ENCODE measurements at places on chromosomes 12 and 14. TPM values are rescaled to one million over a fixed set of nuclear protein-coding genes. Genes with fewer than 3 reads are reported as not detected.

The TSPAN19 gene
- total RNA-seq = not detected

DNA sequence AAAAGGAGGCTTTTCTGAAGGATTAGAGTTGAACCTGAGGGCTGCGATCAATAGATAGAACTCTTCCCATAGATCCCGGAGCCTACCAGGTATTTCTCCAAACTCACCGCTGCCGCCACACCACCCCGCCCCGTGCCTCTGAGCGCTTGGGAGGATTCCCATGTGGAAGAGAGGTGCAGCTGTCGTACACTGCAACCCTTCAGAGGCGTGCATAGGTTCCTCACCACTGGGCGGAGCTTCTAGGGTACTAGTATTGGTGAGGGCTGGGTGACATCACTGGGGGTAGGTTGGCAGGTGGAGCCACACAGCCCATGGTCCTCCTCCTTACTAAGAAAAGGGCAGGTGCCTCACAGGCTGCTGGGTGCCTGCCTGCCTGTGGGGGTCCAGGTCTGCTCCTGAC lies 127.0 kb downstream of the TSPAN9 start:
- ATAC-seq = no peak

DNA sequence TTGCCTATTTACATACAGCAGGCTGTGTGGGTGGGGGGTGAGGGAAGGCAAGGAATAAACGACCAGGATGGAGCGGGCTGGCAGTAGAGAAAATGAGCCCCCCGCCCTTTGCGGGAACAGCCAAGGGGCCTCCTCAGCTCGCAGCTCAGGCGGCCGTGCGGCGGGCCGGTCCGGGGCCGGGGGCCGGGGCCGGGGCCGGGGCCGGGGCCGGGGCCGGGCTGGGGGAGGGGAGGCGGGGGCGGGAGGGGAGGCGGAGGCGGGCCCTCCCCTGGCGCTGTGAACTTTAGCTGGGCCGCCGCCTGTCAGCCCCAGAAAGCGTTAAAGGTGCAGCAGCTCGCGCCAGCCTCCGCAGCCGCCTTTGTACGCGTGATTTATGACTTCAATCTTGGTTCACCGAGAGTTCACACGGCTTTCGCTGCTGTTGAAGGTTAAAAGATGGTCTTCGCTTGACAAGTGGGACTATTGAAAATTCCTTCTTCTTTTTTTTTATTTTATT lies 28.8 kb downstream of the HOXC4 start:
- no peak for ATAC-seq

- peak; percentile 32 for ATAC-seq
Measured at GRCh38 chr14:103188810-103189480, 65.7 kb downstream of the TNFAIP2 start.

DNA sequence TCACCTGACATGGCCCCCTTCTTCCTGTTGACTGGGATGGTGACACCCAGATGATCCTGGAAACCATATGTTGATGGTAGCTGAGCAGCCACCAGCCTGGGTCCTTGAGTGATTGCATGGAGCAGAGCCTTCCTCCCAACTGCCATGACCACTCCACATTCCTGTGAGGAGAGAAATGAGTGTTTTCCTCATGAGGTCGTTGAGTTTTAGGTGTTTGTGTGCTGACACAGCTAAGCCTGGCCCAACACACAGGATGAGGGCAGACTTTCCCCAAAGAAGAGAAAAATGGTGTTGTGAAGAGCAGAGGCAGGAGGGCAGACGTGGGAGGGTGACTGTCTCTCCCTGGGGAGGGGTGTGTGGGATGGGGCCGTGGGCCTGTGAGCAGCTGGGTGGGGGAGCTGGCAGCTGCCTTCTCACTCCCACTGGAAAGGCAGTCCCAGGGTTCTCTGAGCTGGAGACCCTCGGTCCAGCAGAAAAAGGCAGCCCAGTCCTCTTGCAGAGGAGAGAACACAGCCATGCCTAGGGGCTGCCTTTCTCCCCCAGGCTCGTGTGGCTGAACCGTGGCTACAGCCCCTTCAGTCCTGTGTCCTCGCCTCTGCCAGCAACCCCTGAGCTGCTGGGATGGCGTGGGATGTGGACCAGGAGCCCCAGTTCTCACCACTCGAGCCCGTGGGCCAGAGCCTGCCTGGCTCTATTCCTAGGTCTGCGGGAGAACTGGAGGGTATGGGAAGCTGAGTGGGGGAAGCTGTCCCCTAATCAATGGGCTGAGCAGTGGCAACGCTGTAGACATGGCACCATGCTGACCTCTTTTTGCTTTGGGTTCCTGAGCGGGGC lies 257.0 kb downstream of the ADGRD1 start:
- no peak for ATAC-seq

All from activated T-helper 17 cell treated with anti-CD3 and anti-CD28 coated beads, Interleukin-2, amount 50 U/mL, for 72 hours (primary cell).